ENCODE measurements at places on chromosomes 1 and 21. TPM values are rescaled to one million over a fixed set of nuclear protein-coding genes. Genes with fewer than 3 reads are reported as not detected.

Gene EXTL1
- total RNA-seq, result 7.0 TPM

- H3K27me3 ChIP-seq, result no peaks in the 10 kb centered on the region
- no peaks in the 10 kb centered on the region for H3K36me3 ChIP-seq
- no peak overlapping the region for H3K27ac ChIP-seq
- no peak overlapping the region for H3K4me3 ChIP-seq
Observed at GRCh38 chr1:20110679-20111078, 8.7 kb downstream of the PLA2G2D start.

- H3K27ac ChIP-seq, result no peak overlapping the region
- H3K4me3 ChIP-seq, result no peak overlapping the region
- H3K27me3 ChIP-seq, result no peaks in the 10 kb centered on the region
- no peaks in the 10 kb centered on the region for H3K36me3 ChIP-seq
Observed at GRCh38 chr1:2335721-2336455, 55.5 kb downstream of the MORN1 start.

Gene C4BPB
- total RNA-seq, result not detected

- no peaks in the 10 kb centered on the region for H3K36me3 ChIP-seq
- H3K27me3 ChIP-seq, result no peaks in the 10 kb centered on the region
- H3K4me1 ChIP-seq, result peaks cover 9% of the 10 kb centered on the region
- peak overlapping the region; percentile 6 for H3K4me3 ChIP-seq
- peak; percentile 43 for DNase-seq
Observed at GRCh38 chr1:1157914-1158710, 15.6 kb upstream of the TTLL10 start.

Gene C1orf87
- not detected for total RNA-seq

- H3K4me3 ChIP-seq, result no peak overlapping the region
- no peak overlapping the region for H3K27ac ChIP-seq
- no peaks in the 10 kb centered on the region for H3K4me1 ChIP-seq
- H3K27me3 ChIP-seq, result no peaks in the 10 kb centered on the region
- peaks cover 10% of the 10 kb centered on the region for H3K36me3 ChIP-seq
- DNase-seq, result no peak
Observed at GRCh38 chr21:32574946-32575925, 10.1 kb downstream of the TCP10L start.

Gene KAZN
- 26.9 TPM for total RNA-seq

DNA sequence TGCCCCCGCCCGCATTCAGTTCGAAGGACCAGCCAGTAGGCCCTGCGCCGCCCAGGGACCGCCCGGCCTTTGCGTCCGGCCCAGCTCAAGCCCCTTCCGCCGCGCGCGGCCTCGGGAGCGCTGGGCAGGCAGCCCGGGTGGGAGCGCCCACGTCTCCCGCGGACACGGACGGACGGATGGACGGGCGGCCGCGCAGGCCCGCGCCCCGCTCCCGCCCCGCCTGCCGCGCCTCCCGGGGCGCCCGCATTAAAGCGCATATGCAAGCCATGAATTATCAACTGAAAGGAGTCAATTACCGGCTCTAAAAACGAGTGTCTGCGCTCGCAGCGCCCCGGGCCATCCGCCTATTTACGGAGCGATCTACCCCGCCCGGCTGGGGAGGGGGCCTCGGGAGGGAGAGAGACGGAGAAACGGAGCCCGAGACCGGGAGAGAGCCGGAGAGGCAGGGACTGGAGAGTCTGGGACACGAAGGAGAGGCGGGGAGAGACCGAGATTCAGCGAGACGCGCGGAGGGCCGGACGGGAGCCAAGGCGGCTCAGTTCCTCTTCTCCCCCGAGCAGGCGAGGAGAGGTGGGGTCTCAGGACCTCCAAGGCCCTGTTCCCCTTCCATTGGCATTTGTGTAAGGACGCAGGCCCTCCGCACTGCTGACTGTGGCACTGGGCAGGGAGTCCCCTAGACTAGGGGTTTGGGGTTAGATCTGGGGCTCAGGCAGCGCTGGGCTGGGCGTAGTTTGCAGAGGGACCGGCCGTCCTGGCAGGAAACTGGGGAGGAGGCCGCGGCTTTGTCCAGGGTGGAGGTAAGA, 41.3 kb upstream of the DMBX1 start:
- H3K27ac ChIP-seq, result no peak overlapping the region
- peak overlapping the region; percentile 28 for H3K4me3 ChIP-seq
- no peaks in the 10 kb centered on the region for H3K4me1 ChIP-seq
- peak; percentile 34 for DNase-seq
- peaks cover 98% of the 10 kb centered on the region for H3K27me3 ChIP-seq

GRCh38 chr1:43706598-43707189, 642 bp upstream of the ST3GAL3 start:
- H3K27ac ChIP-seq, result no peak overlapping the region
- peak overlapping the region; percentile 88 for H3K4me3 ChIP-seq
- H3K4me1 ChIP-seq, result peaks cover 6% of the 10 kb centered on the region
- peaks cover 23% of the 10 kb centered on the region for H3K36me3 ChIP-seq
- no peaks in the 10 kb centered on the region for H3K27me3 ChIP-seq

Gene PCBP3
- 4.3 TPM for total RNA-seq

Gene RBM11
- total RNA-seq, result 5.0 TPM

Gene F3
- 1.6 TPM for total RNA-seq

GRCh38 chr1:14778541-14778897, 180.0 kb downstream of the KAZN start:
- no peak overlapping the region for H3K4me3 ChIP-seq
- no peaks in the 10 kb centered on the region for H3K36me3 ChIP-seq
- no peaks in the 10 kb centered on the region for H3K27me3 ChIP-seq
- peaks cover 11% of the 10 kb centered on the region for H3K4me1 ChIP-seq
- H3K27ac ChIP-seq, result peak overlapping the region; percentile 43
- no peak for DNase-seq

DNA sequence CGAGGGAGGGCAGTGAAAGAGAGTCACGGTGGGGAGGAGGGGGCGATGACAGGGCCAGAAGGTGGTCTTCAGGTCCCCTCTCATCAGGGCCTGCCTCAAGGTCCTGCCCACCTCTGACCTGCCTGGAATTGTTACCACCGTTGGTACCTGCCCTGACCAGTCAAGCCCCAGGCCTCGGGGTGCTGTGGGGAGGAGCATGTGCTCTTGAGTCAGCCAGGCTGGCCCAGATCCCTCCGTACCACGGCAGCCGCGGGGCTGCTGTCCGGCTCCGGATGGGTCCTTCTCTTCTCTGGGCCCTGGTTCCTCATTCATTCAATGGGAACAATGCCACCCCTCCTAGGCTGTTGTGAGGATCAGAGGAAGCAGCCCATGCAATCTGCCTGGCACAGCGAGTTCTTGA, 22.0 kb downstream of the SERINC2 start:
- H3K4me1 ChIP-seq, result no peaks in the 10 kb centered on the region
- H3K36me3 ChIP-seq, result no peaks in the 10 kb centered on the region
- H3K27ac ChIP-seq, result no peak overlapping the region
- no peak for DNase-seq

Gene KLHDC9
- total RNA-seq, result 36.5 TPM

DNA sequence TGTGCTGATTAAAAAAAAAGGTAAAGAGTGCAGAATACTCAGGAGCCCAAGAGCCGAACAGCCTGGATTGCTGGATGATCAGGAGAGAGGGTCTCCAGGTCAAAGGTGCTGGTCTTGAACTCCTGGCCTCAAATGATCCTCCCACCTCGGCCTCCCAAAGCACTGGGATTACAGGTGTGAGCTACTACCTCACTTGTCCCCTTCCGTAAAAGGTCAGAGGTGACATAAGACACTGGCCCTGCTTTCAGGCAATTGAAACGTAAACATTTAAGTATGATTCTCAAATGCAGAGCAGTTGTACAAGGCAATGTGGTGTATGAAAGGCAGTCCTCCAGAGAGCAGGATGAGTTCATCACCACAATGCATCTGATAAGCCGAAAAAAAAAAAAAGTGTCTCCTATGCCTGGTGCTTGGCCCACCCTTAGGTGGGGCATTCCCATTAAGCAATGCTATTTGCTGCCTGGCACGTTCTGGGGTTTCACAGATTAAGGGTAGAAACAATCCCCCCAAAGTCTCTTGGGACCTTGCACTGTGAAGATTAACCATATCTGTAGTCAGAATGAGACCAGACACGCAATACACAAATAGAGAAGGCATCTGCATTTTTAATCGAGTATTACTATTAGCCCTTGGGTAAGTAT, 47.7 kb downstream of the PARP1 start:
- H3K4me1 ChIP-seq, result peaks cover 45% of the 10 kb centered on the region
- H3K4me3 ChIP-seq, result no peak overlapping the region
- peaks cover 43% of the 10 kb centered on the region for H3K36me3 ChIP-seq
- H3K27ac ChIP-seq, result no peak overlapping the region

Gene DIPK1A
- total RNA-seq, result 7.7 TPM

Gene RHBDL2
- total RNA-seq, result not detected
